ENCODE measurements at places on chromosomes 12 and 14.

DNA sequence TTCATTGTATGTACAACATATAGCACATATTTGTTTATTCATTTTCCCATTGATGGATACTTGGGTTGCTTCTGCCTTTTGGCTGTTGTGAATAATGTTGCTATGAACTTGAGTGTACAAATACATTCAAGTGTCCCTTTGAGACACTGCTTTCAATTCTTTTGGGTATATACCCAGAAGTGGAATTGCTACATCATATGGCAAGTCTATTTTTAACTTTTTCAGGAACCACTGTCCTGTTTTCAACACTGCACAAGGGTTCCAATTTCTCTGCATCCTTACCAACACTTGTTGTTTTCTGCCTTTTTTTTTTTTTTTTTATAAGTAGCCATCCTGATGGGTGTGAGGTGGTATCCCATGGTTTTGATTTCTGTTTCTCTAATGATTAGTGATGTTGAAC, 15.9 kb downstream of the RBMS2 start:
- DNase-seq, result no peak

DNA sequence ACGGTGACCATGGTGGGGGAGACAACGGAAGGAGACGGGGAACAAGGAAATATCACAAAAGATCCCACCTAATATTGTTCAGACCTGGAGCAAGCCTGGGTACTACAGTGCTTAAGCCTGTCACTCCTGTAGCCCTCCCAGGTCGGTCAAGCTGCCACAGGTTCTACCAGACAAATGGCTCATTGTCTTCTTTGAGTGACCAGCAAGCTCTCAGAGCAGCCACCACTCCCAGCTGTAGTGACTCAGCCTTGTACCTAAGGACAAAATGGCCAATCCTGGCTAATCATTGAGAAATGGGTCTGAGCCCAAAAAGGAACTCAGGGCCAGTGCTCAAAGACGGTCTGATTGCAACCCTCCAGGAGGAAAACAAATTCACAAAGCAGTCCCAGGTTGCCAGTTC, 238.4 kb upstream of the NOS1 start:
- DNase-seq, result no peak

GRCh38 chr12:12396694-12397093, 39.8 kb downstream of the BORCS5 start:
- no peak for DNase-seq

GRCh38 chr14:32865827-32866376, 72.8 kb upstream of the NPAS3 start:
- no peak for DNase-seq

GRCh38 chr12:130452546-130452945, 114.9 kb downstream of the PIWIL1 start:
- DNase-seq, result no peak

- no peak for DNase-seq
Measured at GRCh38 chr12:2035431-2036055, 17.2 kb upstream of the CACNA1C start.

- no peak for DNase-seq
Measured at GRCh38 chr14:100884456-100884855, 19.1 kb downstream of the RTL1 start.

DNA sequence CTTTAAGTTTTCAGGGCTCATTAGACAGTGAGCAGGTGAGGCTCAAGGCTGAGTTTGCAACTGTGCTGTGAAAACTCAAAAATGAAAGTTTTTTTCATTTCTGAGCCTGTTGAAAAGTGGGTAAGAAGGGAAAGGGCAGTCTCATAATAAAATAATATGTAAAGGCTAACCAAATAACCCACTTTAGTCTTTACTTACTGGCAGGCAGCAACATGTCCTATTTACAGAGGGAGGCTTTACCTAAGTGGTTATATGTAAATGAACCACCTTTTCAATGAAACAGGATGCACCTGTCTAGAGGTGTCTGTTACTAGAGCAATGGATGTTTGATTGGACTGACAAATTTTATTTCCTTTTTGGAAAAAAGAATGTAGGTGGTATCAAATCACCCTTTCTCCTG, 158.0 kb downstream of the ETV6 start:
- no peak for DNase-seq

GRCh38 chr12:54935235-54935951, 49.2 kb downstream of the TESPA1 start:
- no peak for DNase-seq

GRCh38 chr12:21509768-21510167, 8.2 kb downstream of the GOLT1B start:
- DNase-seq, result no peak

DNA sequence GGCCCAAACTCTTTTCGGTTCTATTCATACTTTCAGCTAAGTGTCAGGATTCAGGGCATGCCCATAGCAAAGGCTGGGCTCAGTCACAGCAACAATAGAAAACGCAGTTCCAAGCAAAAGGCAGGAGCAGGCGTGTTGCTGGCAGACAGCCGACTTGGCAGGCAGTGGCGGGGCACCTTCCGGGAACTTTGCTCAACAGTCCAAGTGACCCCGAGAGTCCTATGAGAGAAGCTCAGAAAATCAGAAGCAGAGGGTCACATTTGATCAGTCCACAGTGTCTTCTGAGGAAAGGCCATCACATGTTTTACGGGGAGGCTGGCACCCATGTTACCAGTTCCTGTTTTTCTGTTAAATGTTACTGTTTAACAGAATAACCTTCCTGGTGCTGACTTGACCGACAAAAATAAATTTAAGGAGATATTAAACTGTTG, 115.0 kb downstream of the DACT1 start:
- no peak for DNase-seq

DNA sequence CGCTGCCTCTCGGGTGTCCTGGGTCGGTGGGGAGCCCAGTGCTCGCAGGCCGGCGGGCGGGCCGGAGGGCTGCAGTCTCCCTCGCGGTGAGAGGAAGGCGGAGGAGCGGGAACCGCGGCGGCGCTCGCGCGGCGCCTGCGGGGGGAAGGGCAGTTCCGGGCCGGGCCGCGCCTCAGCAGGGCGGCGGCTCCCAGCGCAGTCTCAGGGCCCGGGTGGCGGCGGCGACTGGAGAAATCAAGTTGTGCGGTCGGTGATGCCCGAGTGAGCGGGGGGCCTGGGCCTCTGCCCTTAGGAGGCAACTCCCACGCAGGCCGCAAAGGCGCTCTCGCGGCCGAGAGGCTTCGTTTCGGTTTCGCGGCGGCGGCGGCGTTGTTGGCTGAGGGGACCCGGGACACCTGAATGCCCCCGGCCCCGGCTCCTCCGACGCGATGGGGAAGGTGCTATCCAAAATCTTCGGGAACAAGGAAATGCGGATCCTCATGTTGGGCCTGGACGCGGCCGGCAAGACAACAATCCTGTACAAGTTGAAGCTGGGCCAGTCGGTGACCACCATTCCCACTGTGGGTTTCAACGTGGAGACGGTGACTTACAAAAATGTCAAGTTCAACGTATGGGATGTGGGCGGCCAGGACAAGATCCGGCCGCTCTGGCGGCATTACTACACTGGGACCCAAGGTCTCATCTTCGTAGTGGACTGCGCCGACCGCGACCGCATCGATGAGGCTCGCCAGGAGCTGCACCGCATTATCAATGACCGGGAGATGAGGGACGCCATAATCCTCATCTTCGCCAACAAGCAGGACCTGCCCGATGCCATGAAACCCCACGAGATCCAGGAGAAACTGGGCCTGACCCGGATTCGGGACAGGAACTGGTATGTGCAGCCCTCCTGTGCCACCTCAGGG, 679 bp downstream of the ARF6 start:
- DNase-seq, result peak; percentile 93

Measured in activated CD8-positive, alpha-beta memory T cell treated with anti-CD3 and anti-CD28 coated beads for 48 hours (primary cell).